ENCODE measurements at places on chromosomes 2 and 18. TPM values are rescaled to one million over a fixed set of nuclear protein-coding genes. Genes with fewer than 3 reads are reported as not detected.

DNA sequence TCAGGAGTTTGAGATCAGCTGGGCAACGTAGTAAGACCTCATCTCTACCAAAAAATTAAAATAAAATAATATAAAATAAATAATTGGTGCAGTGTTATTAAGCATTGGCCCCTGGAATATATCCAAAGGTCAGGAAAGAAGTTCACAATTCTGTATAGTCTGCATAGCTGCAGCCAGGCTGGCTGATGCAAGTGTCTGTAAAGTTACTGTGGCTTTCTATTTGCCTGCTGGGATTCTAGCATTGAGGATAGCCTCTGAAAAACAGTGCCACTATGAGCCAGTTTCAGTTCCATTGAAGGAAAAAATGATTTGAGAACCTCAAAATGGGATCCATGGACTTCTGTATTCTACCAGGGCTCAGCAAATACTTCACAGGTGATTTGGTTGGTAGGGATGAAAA, 208.6 kb downstream of the PARD3B start:
- no peak overlapping the region for H3K27ac ChIP-seq
- H3K4me3 ChIP-seq = no peak overlapping the region
- DNase-seq = no peak
- no peaks in the 10 kb centered on the region for H3K27me3 ChIP-seq

DNA sequence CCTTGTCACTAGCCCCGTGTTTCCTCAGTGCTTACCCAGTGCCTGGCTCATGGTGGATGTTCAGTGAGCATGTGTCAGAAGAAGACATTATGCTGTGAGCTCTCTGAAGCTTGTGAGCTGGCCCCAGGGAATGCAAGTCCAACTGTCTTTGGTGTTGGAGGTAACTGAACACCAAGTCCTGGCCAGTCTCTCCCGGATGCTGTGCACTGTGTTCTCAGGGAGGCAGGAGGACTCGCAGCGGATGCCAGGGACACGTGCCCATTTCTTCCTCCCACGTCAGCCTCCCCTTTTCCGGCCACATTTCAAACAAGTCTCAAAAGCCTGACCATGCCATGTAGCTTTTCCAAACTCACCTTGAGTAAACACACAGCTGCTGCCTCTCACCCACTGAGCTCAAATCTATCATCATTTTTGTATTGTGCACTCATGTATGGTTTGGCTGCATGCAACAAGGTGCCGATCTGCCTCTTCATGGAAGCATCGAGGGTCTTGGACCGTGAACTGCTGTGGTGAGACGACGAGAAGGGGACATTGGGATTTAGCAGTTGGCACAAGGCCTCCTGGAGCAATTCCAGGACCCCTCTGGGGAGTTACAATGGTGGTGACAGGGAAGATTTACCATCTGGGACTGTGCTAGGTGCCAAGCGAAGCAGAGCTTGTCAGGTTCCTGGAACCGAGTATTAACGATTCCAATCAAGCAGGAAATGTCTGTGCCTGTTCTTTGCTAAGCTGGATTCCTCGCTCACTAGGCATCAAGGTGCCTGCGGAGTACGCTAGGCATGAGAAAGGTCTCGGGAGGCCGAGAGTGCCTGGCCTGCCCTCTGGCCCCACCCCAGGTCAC, 44.4 kb upstream of the MGAT4A start:
- H3K36me3 ChIP-seq = no peaks in the 10 kb centered on the region
- peak overlapping the region; percentile 2 for H3K4me3 ChIP-seq
- no peaks in the 10 kb centered on the region for H3K27me3 ChIP-seq
- H3K4me1 ChIP-seq = peaks cover 11% of the 10 kb centered on the region

DNA sequence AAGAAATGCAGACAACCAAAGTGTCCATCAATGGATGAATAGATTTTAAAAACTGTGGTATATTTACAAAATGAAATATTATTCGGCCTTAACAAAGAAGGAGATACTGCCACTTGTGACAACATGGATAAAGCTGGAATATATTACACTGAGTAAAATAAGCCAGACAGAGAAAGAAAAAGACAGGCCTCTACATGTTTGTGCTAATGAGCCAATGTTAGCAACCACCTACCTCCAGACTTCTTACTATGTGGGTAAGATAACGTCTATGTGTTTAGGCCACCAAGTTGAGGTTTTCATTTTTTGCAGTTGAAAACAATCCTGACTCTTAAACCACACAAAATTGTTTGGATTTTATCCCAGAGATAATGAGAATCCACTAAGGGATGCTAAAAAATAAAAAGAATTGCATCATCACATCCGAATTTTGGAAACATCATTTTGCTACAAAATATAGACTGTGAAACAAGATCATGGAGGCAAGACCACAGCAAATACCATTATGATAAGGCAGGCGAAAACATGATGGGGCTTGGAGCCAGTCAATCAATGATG, 47.0 kb downstream of the EVA1A start:
- H3K27ac ChIP-seq = no peak overlapping the region
- no peak overlapping the region for H3K4me3 ChIP-seq
- no peaks in the 10 kb centered on the region for H3K4me1 ChIP-seq
- H3K36me3 ChIP-seq = no peaks in the 10 kb centered on the region
- DNase-seq = no peak
- H3K27me3 ChIP-seq = no peaks in the 10 kb centered on the region

DNA sequence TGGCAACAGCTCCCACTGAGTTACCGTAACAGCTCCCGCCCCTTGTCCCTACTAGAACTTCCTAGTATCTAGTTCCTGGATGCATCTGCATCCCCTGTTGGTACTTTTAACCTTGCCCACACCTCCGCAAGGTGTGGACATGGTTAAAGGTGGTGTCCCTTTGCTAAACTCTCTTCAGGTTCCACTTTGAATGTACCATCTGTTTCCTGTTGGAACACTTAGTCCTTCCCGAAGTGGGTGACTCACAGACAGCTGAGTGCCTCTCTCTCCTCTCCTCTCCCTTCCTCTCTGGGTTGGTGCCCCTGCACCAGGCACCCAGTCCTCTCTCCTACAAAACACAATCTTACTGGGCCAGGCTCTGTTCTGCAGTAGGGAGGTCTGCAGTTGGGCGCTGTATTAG, 19.6 kb upstream of the REL start:
- H3K27ac ChIP-seq = no peak overlapping the region
- no peaks in the 10 kb centered on the region for H3K27me3 ChIP-seq
- no peaks in the 10 kb centered on the region for H3K36me3 ChIP-seq

GRCh38 chr2:120203251-120204021, 19.8 kb downstream of the TMEM185B start:
- H3K4me3 ChIP-seq = no peak overlapping the region
- no peaks in the 10 kb centered on the region for H3K27me3 ChIP-seq
- no peaks in the 10 kb centered on the region for H3K4me1 ChIP-seq
- H3K36me3 ChIP-seq = no peaks in the 10 kb centered on the region
- DNase-seq = no peak

DNA sequence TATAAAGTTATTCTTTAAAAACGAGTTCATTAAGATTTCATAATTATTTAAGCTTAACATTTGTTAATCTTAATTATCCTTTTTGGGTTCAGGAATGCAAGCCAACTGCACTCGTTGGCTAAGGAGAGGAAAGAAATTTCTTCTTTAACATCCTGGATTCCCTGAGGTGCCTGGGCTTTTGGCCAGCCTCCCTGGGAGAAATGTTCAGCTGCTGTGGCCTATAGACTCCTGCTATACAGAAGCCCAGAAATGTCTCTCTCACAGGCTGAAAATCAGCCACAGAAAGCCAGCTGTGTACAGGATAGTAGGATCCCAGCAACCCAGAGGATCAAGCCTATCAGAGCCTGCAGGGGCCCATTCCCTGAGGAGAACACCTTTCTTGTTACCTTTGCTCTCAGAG, 430.3 kb downstream of the XIRP2 start:
- no peak overlapping the region for H3K27ac ChIP-seq
- H3K36me3 ChIP-seq = no peaks in the 10 kb centered on the region
- no peaks in the 10 kb centered on the region for H3K27me3 ChIP-seq
- DNase-seq = no peak

- no peaks in the 10 kb centered on the region for H3K27me3 ChIP-seq
- no peak for DNase-seq
- no peaks in the 10 kb centered on the region for H3K36me3 ChIP-seq
- H3K27ac ChIP-seq = peak overlapping the region; percentile 100
- H3K4me3 ChIP-seq = peak overlapping the region; percentile 94
Measured at GRCh38 chr2:156340804-156341451, 8.4 kb upstream of the NR4A2 start.

DNA sequence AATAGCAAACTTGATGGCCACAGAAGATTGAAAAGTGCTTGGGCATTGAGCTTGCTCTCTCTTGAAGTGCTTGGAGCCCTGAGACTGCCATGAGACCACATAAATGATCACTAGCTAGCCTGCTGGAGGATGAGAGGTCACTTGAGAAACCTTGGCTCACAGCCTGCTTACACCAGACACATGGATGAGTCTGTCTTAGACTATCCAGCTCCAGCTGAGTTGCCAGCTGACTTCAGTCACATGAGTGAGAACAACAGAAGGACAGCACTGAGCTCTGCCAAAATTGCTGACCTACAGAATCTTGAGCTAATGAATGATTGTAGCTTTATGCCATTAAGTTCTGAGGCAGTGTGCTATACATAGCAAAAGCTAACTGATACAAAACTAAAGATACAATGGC, 18.1 kb downstream of the NABP1 start:
- no peak overlapping the region for H3K27ac ChIP-seq
- H3K4me3 ChIP-seq = no peak overlapping the region
- H3K36me3 ChIP-seq = no peaks in the 10 kb centered on the region
- H3K4me1 ChIP-seq = no peaks in the 10 kb centered on the region

DNA sequence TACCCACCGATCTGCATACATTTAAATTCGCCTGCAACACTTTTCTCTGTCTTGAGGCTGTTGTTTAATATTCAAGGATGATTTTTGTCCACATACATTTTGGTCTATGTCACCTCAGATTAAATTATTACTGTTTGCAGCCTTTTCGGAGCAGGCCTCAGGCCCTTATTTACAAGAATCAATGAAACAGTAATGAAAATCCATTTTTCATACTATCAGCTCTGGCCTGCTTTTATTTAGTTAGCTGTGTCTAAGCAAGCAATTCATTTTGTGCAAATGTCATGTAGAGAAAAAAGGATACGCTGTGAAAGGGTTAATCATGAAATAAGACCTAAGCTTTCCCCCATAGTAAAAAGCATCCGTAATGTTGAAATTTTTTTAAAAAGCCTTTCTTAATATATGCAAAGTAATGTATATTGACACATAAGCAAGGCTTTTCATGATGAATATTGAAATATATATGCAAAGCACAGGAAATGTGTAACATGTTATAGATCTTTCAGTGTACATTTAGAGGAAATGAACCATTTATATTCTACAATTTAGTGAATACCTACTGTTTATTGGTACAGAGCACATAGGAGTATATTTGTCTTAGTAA, 1135.3 kb upstream of the ZEB2 start:
- H3K4me1 ChIP-seq = no peaks in the 10 kb centered on the region
- H3K4me3 ChIP-seq = no peak overlapping the region
- no peaks in the 10 kb centered on the region for H3K27me3 ChIP-seq
- no peak for DNase-seq
- no peaks in the 10 kb centered on the region for H3K36me3 ChIP-seq

DNA sequence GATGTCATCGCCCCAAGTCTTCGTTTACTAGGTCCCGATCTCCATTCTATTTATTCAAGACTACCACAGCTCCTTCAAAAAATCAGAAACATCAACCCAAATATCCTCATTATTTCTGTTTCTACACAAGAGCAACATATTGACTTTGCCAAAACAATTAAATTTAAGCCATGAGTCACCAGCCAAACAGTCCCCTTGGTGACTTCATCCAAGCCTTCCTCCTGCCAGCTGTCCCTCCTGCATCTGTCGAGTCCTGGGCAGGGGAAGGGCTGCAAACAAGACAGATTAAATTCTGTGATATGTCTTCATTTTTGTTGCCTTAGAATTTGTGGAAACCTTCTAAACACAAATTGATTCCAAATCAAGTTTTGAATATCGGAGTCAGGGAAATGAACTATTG, 110.3 kb downstream of the SP3 start:
- H3K36me3 ChIP-seq = no peaks in the 10 kb centered on the region
- no peak overlapping the region for H3K4me3 ChIP-seq

DNA sequence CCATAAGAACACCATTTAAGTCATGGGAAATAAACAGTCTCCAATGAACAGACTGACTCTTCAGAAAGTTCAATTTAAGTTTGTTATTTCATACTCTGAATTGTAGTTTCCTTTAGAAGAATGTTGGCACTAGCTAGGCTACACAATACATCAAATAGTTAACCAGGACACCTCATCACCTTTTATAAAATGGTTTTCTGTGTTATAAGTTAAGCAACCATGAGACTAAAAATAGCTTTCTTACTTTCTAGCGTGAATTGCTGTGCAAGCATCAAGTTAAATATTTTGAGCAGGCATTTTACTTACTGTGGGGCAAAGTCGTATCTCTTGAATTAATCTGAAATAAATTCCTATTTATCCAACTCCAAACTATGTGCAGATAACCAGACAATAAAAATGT, 1092.6 kb upstream of the SLC39A10 start:
- peaks cover 4% of the 10 kb centered on the region for H3K4me1 ChIP-seq
- no peak for DNase-seq
- no peaks in the 10 kb centered on the region for H3K36me3 ChIP-seq
- no peaks in the 10 kb centered on the region for H3K27me3 ChIP-seq
- no peak overlapping the region for H3K4me3 ChIP-seq

- DNase-seq = no peak
- H3K4me1 ChIP-seq = no peaks in the 10 kb centered on the region
- H3K36me3 ChIP-seq = no peaks in the 10 kb centered on the region
- no peak overlapping the region for H3K27ac ChIP-seq
- H3K27me3 ChIP-seq = no peaks in the 10 kb centered on the region
Measured at GRCh38 chr2:47002031-47002430, 86.4 kb upstream of the MCFD2 start.

- H3K27me3 ChIP-seq = no peaks in the 10 kb centered on the region
- no peak overlapping the region for H3K27ac ChIP-seq
- no peaks in the 10 kb centered on the region for H3K36me3 ChIP-seq
Measured at GRCh38 chr2:191635333-191636234, 42.4 kb upstream of the NABP1 start.

- no peak overlapping the region for H3K27ac ChIP-seq
- no peaks in the 10 kb centered on the region for H3K36me3 ChIP-seq
- no peaks in the 10 kb centered on the region for H3K4me1 ChIP-seq
Measured at GRCh38 chr18:47730795-47731194, 199.7 kb downstream of the SMAD2 start.

- H3K27me3 ChIP-seq = no peaks in the 10 kb centered on the region
- no peak for DNase-seq
- no peaks in the 10 kb centered on the region for H3K4me1 ChIP-seq
- H3K4me3 ChIP-seq = no peak overlapping the region
Measured at GRCh38 chr2:72678024-72678423, 147.8 kb downstream of the EXOC6B start.

GRCh38 chr18:26792661-26793060, 72.8 kb downstream of the AQP4 start:
- H3K27ac ChIP-seq = no peak overlapping the region
- DNase-seq = no peak
- H3K4me1 ChIP-seq = no peaks in the 10 kb centered on the region
- no peaks in the 10 kb centered on the region for H3K27me3 ChIP-seq
- no peak overlapping the region for H3K4me3 ChIP-seq

The FOXI3 gene
- total RNA-seq = not detected

The DAW1 gene
- total RNA-seq = not detected

The SIX3 gene
- total RNA-seq = not detected

The KCNJ13 gene
- total RNA-seq = 0.32 TPM

The EML4 gene
- 26.3 TPM for total RNA-seq

The CCDC74B gene
- 21.7 TPM for total RNA-seq

The MC5R gene
- not detected for total RNA-seq

The ANKRD30BL gene
- total RNA-seq = not detected

All from prostate gland (tissue), 2 donors.